GDM1 (cell line): ENCODE measurements at places on chromosomes 7 and 10.

GRCh38 chr7:953547-954327, 743 bp downstream of the ADAP1 start:
- DNase-seq, result no peak

DNA sequence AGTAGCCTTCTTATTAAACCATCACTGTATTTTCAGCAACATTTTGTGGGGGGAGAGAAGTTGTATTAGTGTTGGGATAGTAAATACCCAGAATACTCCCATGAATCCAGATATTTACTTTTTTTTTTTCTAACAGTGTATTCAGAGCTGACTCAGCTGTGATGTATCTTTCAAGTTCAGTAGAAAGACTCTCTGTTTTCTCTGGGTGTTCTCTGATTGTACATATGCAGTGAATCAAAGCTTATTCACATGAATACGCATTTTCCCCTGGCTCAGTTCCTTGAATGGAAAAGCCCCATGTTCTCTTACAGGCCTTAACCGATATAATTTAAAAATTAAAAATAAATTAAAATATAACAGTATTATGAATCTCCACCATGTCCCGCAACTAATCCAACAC, 1.3 kb downstream of the TFPI2 start:
- DNase-seq, result no peak

DNA sequence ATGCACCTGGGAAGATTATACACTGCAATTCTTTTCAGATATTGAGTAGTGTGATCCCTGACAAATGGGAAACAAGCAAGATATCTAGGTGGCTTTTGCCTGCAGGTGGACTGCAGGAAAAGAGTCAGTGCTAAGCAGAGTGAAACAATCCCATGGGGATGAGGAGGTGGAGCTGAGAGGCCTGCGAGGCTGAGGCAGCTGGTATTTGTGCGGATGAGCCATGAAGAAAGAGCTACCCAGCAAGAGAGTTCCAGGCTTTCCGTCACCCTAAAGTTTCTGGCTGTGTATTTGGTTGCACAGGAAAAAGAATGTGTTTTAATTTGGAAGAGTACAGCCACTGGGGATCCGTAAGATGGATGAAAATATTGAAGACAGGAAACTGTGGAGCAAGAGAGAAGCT, 714.1 kb upstream of the COBL start:
- DNase-seq, result no peak

GRCh38 chr7:121876656-121877500, 3.9 kb downstream of the PTPRZ1 start:
- DNase-seq, result no peak

- DNase-seq, result no peak
Observed at GRCh38 chr10:105783936-105784483, 1142.9 kb downstream of the SORCS3 start.

GRCh38 chr10:78148216-78148960, 114.7 kb downstream of the RPS24 start:
- DNase-seq, result no peak

GRCh38 chr10:73647211-73647874, 6.1 kb upstream of the MYOZ1 start:
- no peak for DNase-seq

DNA sequence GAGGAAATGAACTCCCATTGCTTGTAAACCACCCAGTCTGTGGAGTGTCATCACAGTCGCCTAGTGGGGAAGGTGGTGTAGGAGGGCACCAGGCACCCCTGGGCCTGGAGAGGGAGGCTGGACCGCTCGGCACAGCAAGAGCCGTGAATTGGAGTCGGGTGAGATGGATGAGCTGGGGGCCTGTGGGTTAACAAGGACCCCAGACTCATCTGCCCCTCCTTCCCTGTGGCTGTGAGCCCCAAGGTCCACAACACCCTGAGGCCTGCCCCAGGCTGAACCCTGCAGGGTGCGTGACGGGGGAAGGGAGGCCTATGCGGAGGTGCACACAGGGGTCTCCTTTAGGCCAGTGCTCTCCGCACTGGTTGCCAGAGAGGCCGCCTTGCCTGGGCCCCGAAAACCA, 581.4 kb upstream of the FOXK1 start:
- no peak for DNase-seq

GRCh38 chr10:6314620-6315205, 112.0 kb downstream of the PFKFB3 start:
- no peak for DNase-seq

- no peak for DNase-seq
Observed at GRCh38 chr7:128731184-128731583, 8.0 kb upstream of the CALU start.

- no peak for DNase-seq
Observed at GRCh38 chr7:117127585-117128168, 174.4 kb downstream of the ST7 start.

- no peak for DNase-seq
Observed at GRCh38 chr10:130994191-130994590, 317.3 kb downstream of the TCERG1L start.

DNA sequence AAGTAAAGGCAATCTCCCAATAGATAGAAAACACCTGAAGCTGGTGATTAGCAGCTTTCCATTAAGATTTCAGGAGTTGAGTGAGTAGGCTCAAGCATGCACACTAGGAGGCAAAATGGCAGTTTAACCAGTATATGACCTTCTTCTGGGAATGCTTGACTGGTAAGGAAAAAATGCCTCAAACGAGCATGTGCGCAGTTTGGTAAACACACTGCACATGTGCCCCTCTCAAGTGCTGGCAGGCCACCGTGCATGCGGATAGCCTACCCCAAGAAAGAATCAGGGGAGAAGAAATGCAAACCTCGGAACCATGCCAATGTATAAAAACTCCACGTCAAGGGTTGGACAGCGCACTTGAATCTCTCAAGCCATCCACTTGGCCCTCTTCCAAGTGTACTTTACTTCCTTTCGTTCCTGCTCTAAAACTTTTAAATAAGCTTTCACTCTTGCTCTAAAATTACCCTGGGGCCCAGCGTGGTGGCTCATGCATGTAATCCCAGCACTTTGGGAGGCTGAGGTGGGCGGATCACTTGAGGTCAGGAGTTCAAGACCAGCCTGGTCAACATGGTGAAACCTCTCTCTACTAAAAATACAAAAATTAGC, 98.8 kb upstream of the CDK1 start:
- DNase-seq, result no peak

DNA sequence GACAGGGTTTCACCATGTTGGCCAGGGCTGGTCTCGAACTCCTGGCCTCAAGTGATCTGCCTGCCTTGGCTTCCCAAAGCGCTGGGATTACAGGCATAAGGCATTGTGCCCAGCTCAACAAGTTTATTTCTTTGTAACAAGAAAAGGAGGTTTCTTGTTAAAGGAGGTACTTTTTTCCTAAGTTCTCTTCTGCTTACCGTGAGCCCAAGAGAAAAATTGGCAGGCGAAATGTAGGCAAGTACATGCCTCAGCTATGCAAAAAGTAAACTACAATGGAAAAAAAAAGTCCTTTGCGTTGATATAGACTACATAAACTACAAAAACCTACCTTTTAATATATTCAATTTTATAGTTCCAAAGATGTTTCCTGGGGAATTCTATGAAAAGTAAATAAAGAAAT, 122.6 kb downstream of the DKK1 start:
- no peak for DNase-seq

GRCh38 chr7:22630069-22630468, 96.9 kb upstream of the IL6 start:
- DNase-seq, result no peak

GRCh38 chr10:35425595-35425994, 89.3 kb downstream of the CCNY start:
- no peak for DNase-seq

DNA sequence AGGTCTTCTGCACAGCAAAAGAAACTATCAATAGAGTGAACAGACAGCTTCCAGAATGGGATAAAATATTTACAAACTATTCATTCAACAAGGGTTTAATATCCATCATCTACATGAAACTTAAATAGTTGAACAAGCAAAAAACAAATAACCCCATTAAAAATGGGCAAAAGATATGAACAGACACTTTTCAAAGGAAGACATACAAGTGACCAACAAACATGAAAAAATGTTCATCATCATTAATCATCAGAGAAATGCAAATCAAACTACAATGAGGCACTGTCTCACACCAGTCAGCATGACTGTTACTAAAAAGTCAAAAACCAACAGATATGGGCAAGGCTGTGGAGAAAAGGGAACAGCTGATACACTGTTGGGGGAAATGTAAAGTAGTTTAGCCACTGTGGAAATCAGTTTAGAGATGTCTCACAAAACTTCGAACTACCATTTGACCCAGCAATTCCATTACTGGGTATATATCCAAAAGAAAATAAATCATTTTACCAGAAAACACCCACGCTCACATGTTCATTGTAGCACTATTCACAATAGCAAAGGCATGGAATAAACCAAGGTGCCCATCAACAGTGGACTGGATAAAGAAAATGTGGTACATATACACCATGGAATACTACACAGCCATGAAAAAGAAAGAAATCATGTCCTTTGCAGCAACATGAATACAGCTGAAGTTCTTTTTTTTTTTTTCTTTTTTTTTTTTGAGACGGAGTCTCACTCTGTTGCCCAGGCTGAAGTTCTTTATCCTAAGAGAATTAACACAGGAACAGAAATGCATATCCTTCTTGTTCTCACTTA, 172.6 kb downstream of the KLF6 start:
- DNase-seq, result no peak

DNA sequence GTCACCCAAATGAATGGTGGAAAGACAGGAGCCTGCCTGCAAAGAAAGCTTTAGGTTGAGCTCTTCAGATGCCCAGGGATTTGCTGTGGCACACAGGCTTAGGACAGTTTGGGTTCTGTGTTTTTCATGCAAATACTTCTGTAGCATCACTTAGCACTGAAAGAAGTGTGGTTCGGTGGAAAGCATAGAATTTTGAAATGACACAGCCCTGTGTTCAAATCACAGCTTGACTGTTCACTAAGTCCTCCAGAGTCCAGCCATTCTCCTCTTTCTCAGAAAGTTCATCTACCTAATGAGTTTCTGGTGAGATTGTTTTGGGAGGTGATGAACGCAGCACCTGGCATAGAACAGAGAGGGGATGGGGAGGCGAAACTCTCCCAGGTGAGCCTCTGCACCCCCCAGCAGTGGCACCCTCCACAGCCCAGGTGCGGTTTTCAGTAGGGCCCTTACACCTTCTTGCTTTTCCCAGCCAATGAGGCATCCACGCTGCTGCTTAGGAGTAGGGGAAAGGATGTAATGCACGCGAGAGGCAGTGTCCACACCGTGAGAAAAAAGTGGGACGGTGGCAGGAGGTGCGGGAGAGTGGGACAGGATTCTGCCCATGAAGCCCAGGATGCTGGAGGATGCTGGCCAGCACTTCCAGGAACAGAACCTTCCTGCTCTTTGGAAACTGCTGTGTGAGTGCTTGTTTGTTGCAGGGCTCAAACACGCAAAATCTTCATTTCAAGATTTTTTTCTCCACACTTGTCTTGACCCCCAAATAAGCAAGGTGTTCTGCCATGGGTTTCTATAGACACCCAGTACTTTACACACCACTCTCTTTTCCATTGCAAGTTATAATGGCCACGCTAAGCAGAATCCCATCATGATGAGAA, 11.6 kb downstream of the EN2 start:
- DNase-seq, result no peak

DNA sequence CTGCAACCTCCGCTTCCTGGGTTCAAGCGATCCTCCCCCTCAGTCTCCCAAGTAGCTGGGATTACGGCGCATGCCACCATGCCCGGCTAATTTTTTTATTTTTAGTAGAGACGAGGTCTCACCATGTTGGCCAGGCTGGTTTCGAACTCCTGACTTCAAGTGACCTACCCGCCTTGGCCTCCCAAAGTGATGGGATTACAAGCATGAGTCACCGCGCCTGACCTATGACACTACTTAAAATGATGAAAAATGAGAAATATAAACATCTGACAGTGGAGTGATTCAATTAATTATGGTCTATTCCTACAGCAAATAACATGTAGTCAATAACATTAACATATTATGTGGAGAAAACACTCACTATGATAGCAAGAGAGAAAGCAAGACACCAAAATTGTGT, 2.2 kb downstream of the BRAT1 start:
- DNase-seq, result no peak

- no peak for DNase-seq
Observed at GRCh38 chr7:120600607-120601006, 257.3 kb downstream of the TSPAN12 start.

DNA sequence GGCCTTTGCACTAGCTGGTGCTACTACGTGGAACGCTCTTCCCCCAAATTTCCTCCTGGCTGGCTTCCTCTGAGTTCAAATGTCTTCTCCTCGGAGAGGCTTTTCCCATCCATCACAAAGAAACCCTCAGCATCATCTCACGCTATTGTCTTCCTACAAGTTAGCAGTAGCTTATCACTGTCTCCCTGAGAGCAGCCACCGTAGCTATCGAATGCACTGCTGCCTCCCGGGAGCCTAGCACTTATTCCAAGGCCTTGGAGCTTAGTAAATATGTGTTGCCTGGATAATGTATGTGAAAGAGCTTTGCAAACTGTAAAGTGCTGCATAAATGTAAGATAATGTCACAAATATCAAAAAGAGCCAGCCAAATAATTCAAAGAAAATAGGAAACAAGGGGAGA, 124.4 kb downstream of the KCNMA1 start:
- DNase-seq, result no peak

DNA sequence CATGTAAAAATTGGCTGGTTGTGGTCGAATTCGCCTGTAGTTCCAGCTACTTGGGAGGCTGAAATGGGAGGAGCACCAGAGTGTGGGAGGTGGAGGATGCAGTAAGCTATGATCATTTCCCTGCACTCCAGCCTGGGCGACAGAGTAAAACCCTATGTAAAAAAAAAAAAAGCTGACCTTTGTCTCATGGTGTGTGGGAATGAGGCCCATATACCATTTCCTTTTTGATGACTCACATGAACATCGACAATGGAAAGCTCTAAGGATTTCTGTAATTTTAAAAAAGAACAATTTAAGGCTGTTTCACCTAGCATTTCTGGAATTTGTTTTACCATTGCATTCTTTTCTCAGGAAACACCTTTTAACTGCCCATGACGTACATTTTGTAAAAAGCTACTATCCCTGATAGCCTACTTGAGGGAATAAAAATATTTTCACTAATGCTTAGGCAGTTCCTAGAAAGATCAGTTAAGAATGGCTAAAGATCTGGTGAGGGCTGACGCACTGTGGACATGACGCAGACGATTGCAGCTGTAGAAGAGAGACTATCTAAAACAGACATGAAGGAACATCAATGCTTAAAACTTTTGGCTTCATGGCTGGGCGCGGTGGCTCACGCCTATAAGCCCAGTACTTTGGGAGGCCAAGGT, 400.6 kb upstream of the IGFBP3 start:
- DNase-seq, result no peak

GRCh38 chr10:18158773-18159265, 18.6 kb downstream of the CACNB2 start:
- no peak for DNase-seq
